Progenitor cell of endocrine pancreas (in vitro differentiated cells): ENCODE measurements at places on chromosomes 12 and 14.

DNA sequence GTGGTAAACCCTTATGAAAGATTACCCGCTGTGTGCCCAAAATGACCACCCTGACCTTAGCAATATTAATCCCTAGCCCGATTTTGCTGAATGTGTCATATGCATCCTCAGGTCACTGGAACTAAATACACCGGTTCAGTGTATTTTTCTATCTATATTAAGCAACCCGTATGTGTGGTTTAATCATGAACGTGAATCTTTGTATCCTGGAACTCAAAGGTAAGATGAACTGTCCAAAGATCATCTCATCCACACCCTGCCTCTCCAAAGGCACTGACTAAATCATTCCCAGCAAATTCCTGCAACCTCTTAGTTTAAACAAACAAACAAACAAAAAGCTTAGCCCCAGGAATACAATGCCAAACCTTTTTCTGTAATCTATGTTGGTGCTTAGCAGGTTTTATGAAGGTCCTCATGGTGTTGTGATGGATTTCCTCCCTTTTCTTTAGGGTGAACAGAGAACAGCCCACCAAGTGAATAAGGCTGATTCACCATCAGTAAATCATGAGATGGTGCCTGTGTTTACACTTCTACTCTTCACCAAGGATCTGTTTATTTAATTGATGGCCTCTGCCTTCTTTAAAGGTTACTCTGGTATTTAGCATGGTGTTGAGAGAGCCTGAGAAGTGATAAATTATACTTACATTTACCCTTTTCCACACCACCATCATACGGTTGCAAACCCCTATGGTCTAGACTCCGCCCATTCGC is 298.6 kb downstream of the DPF3 start:
- DNase-seq, result no peak

GRCh38 chr12:64318605-64319004 is 72.0 kb downstream of the C12orf56 start:
- DNase-seq, result no peak

DNA sequence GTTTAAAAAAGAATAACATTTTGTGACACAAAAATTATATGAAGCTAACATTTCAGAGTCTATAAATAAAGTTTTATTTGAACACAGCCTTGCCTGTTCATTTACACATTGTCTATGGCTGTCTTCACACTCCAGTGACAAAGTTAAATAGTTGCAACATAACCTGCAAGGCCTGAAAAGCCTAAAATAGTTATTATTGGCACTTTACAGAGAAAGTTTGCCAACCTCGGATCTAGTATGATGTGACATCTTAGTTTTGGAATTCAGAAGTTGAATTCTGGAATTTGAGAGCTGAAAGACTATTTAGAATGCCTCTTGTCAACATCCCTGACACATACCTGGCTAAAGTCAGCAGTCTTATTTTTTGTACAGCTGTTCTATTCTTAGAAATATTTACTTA is 68.3 kb downstream of the DYRK2 start:
- no peak for DNase-seq

DNA sequence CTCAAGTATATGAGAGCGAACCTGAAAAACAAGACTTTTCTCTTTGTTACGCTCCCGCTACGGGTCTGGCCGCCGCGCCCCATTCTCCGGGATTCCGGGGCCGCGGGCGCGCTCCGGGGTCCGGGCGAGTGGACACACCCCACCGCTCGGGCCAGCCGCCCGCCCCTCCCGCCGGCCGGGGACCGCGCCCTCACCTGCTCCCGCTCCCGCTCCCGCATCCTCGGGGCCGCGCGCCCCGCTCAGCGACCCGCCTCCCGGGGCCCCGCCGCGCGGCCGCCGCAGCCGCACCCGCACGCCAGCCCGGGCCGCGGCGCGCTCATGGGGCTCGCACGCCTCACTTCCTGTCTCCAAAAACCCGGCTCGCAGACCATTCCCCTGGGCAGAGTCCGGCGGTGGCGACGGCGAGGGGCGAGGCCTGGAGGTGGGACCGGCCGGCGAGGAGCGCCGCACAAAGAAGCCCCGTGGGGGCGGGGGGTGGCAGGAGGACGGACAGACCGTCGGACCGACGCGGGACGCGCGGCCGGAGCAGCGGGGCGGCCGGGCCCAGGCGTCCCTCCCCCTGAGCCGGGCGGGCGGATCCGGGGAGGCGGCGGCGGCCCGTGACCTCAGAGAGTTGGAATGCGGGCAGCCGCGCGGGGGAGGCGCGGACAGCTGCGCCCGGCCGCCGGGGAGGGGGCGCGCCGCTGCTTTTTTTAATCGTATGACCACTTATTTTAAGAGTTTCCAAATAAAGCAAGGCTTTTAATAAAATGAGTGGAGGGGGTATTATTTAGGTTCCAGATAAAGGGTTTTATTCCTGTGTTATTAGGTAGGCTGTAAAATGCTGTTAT is at the start of gene PTPN21:
PTPN21 (minus strand) TSS at position 551 of the 830 bp plus-strand sequence. CDS start 4,590 bp downstream, outside the sequence.
- DNase-seq, result peak; percentile 66

- DNase-seq, result no peak
Measured at GRCh38 chr12:28771968-28772367, 377.1 kb upstream of the FAR2 start.

DNA sequence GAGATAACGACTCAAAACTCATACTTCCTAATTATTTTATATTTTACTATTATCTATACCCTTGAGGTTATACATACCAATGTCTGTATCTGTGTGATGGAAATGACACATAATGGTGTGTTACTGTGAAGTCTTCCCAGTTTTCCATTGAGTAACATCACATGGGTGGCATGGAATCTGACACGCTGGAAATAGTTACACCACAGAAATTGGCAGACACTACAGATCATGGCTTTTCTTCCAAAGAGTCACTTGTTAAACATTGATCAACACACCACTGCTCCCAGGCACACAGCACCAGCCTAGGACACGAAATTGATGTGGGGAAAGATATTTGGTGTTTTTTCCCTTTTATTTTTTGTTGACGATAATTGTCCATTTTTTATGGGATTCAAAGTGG is 33.0 kb upstream of the VWF start:
- no peak for DNase-seq

DNA sequence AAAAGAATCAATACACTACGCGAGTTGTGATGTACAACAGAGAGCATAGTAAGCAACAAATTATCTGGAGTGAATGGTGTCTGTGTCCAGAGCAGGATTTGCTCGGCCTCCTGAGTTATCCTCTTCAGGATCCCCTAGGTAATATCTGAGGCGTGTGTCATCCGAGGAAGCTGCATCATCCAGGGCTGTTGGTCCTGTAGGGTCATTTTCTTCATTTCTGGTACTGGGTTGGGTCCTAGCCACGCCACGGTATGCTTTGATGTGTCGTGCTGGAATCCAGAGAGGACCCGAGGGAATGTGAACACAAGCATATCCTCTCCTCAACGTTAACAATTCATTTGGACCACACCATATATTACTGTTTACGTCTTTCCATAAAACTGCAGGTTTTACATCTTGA is 19.0 kb upstream of the CLEC4E start:
- no peak for DNase-seq

GRCh38 chr14:98099527-98099926 is 1172.5 kb downstream of the BCL11B start:
- no peak for DNase-seq

GRCh38 chr14:59265808-59266207 is 77.3 kb downstream of the DAAM1 start:
- DNase-seq, result no peak

DNA sequence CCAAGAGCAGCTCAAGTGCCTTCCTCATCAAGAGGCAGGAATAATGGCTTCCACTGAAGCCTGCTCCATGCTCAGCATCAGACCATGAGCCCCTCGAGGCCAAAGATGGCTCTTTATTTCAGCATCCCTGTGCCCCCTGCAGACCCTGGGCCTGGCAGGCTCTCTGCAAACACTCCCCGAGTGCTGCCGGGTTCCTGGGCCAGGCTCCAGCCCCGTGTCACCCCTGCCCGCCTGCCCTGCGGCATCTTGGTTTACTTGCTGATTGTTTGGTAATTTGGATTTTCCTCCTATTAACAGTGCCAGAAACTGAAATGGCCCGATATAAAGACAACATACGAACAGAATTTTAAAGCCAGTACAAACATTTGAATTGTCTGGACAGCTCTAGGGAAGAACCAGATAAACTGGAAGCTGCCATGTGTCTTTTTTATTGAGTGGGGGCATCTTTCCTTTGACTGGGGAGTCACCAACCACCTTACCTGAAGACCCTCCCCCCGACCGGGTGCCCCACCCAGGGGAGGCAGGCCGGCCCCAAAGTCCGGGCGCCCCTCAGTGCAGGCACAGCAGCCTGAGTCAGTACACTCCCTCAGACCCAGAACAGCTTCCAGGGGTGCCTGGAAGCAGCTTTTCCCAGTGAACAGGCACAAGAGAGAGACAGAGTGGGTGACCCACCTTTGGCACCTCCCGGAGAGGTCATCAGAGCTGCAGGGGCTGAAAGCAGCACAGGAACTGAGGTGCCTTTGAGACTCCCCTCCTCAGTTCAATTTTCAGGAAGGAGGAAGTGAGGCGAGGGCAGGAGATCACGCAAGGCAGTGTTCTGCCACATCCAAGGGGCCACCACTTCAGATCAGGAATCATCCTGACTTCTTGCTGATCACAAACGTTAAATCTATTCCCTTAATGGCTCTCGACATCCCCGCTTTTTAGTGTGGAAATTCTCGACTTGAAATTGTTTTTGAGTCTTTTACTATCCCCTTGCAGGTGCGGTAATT is 30.6 kb downstream of the ITPK1 start:
- DNase-seq, result no peak

GRCh38 chr14:104725772-104726548 is 1.9 kb downstream of the ADSS1 start:
- DNase-seq, result no peak

DNA sequence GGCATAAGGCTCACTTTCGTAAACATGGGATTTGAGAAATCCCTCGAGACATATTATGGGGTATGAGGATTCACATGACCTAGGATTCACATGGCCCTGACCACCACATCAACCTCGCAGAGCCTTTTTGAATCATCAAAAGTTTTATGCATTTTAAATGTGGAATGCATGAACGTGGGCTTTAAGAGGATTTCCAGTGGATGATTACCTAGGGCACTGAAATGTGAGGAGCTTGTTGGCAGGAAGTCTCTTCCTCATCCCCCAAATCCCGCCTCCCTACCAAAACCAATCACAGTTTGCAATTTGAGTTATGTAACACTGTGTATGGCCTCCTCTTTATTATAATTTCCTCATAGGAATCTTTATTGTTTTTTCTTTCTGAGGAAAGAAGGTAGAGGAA is 659.6 kb upstream of the TBX3 start:
- DNase-seq, result no peak

DNA sequence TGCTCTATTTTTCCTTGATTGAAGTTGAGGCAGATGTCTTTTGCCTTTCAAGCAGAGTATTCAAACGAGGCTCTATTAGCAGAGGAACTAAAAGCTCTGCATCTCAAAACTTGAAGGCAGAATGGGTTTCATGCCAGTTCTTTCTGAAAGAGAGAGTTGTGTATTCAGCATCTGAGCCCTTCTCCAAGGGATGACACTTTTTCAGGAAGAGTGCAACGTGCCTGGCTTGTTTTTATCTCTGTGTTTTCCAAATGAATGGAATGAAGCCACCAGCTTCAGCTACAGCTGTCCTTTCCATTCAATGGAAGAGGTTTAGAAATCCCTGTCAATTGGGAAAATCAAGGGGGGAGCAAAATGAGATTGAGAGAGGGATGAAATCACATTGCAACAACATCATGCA is 14.6 kb downstream of the BEST3 start:
- no peak for DNase-seq

DNA sequence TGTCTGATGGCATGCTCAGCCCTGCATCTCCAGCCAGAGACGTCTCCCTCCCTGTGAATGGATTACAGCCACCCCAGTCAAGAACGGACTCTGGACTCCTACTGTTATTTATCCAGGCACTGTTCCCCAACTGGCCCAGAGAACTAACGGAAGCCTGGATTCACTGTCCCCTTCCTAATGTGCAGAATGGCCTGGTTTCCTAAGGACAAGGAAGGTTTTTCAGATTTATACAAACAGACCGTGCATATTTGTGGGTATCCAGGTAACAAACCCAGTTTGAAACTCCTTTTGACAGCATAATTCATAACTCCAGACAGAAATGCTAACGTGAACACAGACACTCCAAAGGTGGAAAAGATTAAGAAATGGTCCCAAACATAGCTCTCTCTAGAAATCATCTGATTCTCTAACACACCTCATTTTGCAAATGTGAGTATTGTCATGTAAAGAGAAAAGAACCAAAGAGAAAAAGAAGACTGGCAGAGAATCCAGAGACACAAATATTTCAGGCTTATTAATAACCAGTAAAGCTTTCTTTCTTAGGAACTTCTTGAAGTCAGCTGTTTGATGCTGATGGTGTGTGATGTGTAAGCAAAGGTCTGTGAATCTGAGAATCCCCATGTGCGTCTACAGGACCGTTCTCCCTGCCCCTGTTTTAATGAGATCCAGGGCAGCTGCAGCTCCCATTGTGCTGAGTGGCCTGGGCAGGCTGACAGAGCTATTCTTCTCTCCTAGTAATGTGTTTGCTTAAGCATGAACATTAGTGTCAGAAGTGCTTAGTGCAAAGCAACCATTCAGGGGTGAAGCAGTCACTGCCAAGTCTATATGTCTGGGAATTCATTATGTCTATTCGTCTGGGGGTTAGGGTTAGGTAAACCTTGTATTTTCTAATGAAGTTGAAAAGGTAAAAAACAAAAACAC is 86.8 kb upstream of the HIF1A start:
- no peak for DNase-seq

GRCh38 chr12:97659117-97659880 is 196.7 kb downstream of the RMST start:
- no peak for DNase-seq

DNA sequence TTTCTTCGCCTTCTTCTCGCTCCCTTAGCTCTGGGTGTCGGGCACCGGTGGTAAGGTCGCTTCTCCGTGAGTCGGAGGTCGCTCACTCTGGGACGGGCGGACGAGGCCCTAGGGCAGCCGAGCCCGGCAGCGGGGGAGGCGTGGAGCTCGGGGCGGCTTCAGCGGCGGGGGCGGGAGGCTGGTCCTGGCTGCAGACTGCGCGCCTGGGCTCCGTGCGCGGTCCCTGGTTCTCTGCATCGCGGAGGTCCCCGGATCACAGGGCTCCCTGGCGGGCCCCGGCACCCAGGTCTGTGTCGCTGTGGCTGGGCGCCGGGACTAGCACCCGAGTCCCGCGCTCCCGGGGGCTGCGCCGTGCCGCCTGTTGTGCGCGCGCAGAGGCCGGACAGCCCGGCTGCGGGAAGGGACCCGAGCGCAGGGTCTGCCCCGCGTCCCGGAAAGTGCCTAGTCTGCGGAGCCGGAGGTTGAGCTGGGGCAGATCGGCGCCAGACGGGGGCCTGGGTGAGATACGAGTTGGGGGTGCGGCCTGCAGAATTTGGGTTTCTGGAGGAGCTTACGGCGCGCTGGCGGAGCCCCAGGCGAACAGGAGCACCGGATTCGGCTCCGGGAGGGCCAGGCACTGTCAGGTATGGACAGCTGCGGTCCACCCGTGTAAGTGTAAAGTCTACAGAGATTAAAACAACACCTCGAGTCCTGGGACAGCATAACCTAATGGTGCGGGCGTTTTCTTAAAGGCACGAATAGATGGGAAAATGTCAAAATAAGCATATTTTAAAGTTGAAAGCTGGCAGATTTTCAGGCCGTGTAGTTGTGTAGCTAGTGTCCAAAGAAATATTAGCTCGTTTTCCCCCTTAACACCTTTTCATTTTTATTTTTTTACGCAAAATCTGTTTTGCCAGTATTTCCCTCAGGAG is 713 bp downstream of the FRMD6 start:
- DNase-seq, result peak; percentile 42
